ENCODE measurements at places on chromosomes 1 and 21.

GRCh38 chr1:167107456-167107855 lies 13.6 kb downstream of the STYXL2 start:
- no peak for DNase-seq

DNA sequence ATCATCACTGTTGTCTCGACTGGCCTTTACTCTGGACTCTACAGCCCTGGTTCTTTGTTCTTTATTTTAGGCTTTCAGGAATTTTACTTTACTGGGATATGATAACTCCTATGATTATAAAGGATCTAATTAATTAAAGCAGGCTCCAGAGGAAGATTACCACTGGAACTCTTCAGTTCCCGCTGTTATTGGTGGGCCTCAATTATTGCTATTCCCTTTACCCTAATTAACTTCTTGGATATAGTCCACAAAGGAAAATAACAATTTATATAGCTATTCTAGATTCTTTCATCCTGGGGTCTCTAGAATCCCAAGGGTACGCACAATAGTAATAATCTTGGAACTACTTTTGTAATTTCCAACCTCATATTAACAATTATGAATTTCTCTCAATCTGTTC lies 8.5 kb upstream of the OVAAL start:
- DNase-seq: no peak

DNA sequence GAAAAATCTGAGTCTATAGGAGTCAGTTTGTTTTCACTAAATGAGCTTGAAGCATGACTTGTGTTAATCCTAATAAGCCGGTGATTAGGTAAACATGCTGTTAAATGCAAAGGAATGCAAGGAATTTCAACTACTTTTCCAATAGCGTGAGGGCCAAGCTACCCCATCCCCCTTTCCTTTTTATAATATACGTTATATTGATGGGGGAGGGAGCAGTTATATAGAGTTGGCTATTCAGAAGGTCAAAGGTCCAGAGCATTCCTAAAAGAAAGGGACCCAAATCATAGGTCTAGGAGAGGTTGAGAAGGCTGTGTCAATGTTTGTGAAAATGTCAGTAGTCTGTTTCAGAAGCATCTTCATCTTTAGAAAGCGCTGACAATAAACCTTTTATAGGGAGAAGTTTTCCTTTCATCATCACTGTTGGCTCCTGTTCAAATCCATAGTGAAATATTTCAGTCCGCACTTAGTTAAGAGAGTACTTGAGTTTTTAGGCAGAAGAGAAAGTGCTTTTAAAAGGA lies 3.8 kb downstream of the CCN1 start:
- no peak for DNase-seq

DNA sequence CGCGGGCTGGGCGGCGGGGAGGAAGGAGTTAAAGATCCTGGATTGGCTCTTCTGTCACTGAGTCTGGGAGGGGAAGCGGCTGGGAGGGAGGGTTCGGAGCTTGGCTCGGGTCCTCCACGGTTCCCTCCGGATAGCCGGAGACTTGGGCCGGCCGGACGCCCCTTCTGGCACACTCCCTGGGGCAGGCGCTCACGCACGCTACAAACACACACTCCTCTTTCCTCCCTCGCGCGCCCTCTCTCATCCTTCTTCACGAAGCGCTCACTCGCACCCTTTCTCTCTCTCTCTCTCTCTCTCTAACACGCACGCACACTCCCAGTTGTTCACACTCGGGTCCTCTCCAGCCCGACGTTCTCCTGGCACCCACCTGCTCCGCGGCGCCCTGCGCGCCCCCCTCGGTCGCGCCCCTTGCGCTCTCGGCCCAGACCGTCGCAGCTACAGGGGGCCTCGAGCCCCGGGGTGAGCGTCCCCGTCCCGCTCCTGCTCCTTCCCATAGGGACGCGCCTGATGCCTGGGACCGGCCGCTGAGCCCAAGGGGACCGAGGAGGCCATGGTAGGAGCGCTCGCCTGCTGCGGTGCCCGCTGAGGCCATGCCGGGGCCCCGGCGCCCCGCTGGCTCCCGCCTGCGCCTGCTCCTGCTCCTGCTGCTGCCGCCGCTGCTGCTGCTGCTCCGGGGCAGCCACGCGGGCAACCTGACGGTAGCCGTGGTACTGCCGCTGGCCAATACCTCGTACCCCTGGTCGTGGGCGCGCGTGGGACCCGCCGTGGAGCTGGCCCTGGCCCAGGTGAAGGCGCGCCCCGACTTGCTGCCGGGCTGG lies at the start of gene NPR1:
TSS of gene NPR1 (plus strand) at position 170 of the 818 bp plus-strand sequence. CDS start at position 591, 421 bp downstream.
- DNase-seq: peak; percentile 11

DNA sequence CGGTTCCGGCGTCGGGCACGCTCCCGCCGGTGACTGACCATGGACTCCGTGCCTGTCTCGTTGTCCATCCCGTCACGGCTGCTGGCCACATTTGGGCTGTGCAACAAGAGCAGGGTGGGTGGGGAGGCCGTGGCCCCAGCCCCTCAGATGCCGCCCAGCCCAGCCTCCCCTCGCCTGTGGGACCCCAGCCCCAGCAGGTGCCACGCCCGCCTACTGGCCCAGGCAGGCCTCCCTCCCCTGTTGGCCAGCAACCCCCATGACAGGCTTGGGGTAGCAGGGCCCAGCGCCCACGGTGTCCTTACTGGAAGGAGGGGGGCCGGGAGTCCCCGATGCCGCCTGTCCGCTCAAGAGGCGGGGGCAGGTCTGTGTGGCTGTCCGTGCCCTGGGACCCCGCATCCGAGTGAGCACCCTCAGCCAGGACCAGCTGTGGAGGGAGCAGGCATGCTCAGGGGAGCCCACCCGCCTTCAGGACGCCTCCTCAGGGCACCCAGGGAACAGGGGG lies 7.1 kb downstream of the DVL1 start:
- no peak for DNase-seq

GRCh38 chr1:223000632-223001031 lies 142.4 kb downstream of the TLR5 start:
- no peak for DNase-seq

GRCh38 chr1:153495536-153495935 lies 35.1 kb upstream of the S100A7 start:
- DNase-seq: no peak

GRCh38 chr1:118077331-118078045 lies 107.5 kb downstream of the SPAG17 start:
- no peak for DNase-seq

- no peak for DNase-seq
Observed at GRCh38 chr1:224381880-224382548, 25.3 kb downstream of the CNIH4 start.

DNA sequence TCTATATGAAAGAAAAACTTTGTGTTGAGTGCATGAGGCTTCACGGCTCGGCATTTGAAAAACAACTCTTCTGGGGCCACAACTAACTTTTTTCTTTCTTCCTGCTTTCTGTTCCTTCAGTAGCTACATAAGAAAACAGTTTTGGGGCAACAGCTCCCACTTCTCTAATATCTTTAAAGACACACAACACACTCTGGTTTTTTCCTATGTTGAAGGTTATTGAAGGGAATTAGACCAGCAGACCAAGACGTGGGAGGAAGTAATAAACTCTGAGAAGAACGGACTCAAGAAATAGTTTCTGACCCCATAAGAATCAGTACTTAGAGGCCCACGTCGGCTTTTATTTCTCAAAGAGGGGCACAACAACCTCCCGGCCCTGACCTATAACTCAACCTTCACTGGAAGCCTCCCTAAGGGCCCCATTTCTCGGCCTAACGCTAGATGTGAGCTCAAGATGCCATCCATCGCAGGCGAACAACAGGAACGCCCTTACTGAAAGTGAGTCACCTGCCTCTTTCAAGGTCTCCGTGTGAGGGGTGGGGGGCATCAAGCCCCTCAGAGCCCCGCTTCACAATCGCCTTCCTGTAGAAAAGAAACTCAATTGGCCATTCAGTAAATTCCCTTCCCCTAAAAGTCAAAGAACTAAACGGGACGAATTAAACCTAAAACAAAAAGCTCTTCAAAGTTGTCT lies 844 bp downstream of the ZMYM6 start:
- DNase-seq: peak; percentile 47

DNA sequence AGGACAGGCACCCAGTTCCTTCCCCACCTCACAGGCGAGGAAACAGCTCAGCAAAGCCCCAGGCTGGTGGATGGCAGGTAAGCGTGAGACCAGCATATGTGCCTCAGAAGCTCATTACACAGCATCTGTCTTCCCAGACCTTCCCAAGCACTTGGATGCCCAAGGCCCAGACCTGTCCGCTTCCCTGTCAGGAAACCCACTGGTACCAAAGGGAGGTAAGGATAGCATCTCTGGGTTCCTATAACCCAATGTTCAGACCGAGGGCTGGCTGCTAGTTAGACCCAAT lies 3.3 kb downstream of the POFUT2 start:
- no peak for DNase-seq

- DNase-seq: no peak
Observed at GRCh38 chr21:46222436-46223116, 6.0 kb downstream of the LSS start.

GRCh38 chr1:175824079-175824478 lies 80.7 kb upstream of the TNR start:
- DNase-seq: no peak

- no peak for DNase-seq
Observed at GRCh38 chr21:45033791-45034555, 40.4 kb upstream of the ADARB1 start.

All from stimulated activated naive CD4-positive, alpha-beta T cell treated with Interleukin-2 at 50 U/mL for 16 hours (primary cell).